ENCODE measurements at places on chromosomes 5 and 9. TPM values are rescaled to one million over a fixed set of nuclear protein-coding genes. Genes with fewer than 3 reads are reported as not detected.

F2RL2 gene
- 0.44 TPM for total RNA-seq

AGXT2 gene
- total RNA-seq, result 8.0 TPM

SV2C gene
- 0.13 TPM for total RNA-seq

PCDHA5 gene
- total RNA-seq, result 0.91 TPM

CPLANE1 gene
- 23.3 TPM for total RNA-seq

All from kidney (tissue), 22 donors.